GM12878 (cell line): ENCODE measurements at places on chromosomes 5 and 9.
A peak's percentile ranks its signal among the peaks of the same experiment; 100 is the strongest.

DNA sequence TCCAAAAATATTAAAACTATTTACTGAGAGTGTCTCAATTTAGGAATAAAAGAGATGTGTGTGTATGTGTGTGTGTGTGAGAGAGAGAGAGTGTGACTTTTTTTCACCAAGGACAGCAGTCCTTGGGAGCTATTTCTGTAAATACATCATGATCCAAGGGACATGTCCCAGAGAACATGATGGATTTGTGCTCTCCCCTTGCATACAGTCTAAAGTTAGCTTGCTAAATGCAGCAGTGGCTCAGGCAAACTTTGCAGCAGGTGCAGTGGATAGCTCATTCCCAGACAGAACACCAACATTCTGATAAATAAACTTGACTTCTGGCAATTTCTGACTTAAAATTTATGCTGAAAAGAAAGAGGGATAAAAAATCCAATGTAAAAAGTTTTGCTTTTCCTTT is 55.4 kb upstream of the SGCD start:
- H3K4me1 ChIP-seq, result no peaks in the 10 kb centered on the region
- no peak overlapping the region for H3K27ac ChIP-seq

- H3K27me3 ChIP-seq, result no peaks in the 10 kb centered on the region
- H3K4me3 ChIP-seq, result no peak overlapping the region
Measured at GRCh38 chr9:88583901-88584596, 49.1 kb downstream of the NXNL2 start.

- no peak overlapping the region for H3K4me3 ChIP-seq
- DNase-seq, result no peak
- no peaks in the 10 kb centered on the region for H3K27me3 ChIP-seq
- H3K27ac ChIP-seq, result no peak overlapping the region
- H3K36me3 ChIP-seq, result peaks cover 3% of the 10 kb centered on the region; the same call in 1 of the 2 replicates
Measured at GRCh38 chr5:90484540-90484939, 9.9 kb downstream of the POLR3G start.

DNA sequence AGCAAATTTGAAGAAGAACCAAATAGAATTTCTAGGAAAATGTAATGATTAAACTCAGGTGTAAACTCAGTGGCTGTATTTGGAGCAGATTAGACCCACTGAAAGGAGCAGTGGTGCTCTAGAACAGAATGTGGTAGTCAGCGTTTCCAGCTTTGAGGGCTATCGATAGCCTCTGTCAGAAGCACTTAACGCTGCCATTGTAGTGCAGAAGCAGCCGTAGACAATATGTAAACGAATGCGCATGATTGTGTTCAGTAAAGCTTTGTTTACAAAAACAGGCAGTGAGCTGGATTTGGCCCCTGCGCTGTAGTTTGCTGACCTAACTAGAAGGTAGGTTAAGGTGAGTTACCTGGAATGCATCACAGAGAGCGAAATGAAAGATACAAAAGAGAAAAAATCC is 72.0 kb downstream of the FAM78A start:
- H3K27ac ChIP-seq, result no peak overlapping the region
- no peak overlapping the region for H3K4me3 ChIP-seq

DNA sequence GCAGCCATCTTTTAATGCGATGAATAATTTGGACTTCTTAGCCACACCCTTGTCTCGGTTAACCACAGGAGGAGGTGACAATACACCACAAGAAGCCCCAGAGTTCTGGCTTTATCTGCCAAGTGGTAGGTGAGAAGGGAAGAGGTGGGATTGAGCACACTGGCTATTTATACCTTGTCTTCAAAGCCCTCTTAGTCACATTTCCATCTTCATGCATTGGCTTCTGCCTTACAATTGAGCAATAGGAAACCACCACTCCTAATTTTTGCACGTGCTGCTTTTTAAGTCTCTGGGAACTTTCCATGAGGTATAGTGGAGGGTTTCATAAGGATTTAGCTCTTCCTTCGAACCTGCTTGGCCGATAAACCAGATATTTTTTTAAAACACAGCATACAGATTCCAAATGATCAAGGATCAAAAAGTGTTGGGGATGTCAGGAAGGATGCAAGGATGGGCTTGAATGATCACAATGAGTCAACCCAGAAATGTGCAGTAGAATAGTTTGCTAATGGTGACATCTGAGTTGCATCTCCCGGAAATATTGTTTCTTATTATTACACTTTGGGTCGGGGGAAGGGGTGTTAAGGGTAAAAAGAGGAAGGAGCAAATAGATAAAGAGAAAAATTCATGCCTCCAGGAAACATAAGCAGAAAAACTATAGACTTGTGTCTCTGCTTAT is 25.5 kb downstream of the PLAC8L1 start:
- H3K27me3 ChIP-seq, result no peaks in the 10 kb centered on the region
- no peak overlapping the region for H3K27ac ChIP-seq
- H3K4me1 ChIP-seq, result peaks cover 25% of the 10 kb centered on the region

DNA sequence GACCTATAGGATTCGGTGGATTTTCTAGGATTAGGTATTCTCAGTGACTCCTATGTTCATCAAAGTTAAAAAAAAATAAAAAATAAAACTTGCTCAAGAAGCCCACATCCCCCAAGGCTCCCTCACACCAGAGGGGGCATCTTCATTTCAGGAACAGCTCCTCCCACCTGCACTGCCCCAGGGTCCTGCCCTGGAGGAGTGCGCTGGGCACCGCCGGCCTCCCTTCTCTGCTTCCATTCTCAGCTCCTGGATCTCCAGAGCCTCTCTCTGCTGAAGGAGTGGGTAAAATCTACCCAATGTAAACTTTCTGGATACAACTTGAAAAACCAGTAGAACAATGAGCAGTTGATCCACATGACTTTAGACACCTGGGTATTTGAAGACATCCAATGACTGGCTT is 359.8 kb upstream of the IRX4 start:
- no peak overlapping the region for H3K4me3 ChIP-seq
- H3K36me3 ChIP-seq, result no peaks in the 10 kb centered on the region
- H3K27ac ChIP-seq, result no peak overlapping the region

- no peak overlapping the region for H3K27ac ChIP-seq
- no peaks in the 10 kb centered on the region for H3K36me3 ChIP-seq
- H3K27me3 ChIP-seq, result no peaks in the 10 kb centered on the region
- H3K4me3 ChIP-seq, result no peak overlapping the region
- no peak for DNase-seq
Measured at GRCh38 chr5:78705826-78706225, 57.3 kb upstream of the LHFPL2 start.

- peaks cover 13% of the 10 kb centered on the region for H3K36me3 ChIP-seq
- H3K4me3 ChIP-seq, result no peak overlapping the region
- H3K27me3 ChIP-seq, result no peaks in the 10 kb centered on the region
- DNase-seq, result no peak
- H3K27ac ChIP-seq, result no peak overlapping the region
Measured at GRCh38 chr9:120410925-120411501, 169.0 kb downstream of the CDK5RAP2 start.

DNA sequence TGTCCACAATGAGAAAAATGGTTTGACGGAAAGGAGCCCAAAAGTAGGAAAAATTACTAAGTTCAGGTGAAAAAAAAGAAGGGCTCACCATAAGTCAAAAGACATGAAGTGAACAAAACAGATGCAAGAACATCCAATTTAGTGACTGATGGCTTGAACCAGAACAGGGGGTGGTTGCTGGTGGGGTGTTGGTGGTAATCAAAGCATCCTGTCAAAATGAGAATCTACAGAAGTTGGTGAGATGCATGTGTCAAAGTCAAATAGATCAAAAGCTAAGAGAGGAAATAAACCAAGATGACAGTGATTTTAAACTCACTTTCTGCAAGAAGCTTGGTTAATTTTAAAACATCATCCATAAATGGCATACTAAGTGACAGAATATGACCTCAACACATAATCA is 117.4 kb downstream of the MLLT3 start:
- no peak overlapping the region for H3K27ac ChIP-seq
- H3K4me1 ChIP-seq, result 0 out of 2 replicates have a peak, but pooled peaks cover 2% of the 10 kb centered on the region
- no peaks in the 10 kb centered on the region for H3K36me3 ChIP-seq

GRCh38 chr5:65271906-65272305 is 209.8 kb downstream of the ADAMTS6 start:
- DNase-seq, result no peak
- H3K4me3 ChIP-seq, result no peak overlapping the region
- H3K27ac ChIP-seq, result no peak overlapping the region
- H3K36me3 ChIP-seq, result no peaks in the 10 kb centered on the region
- H3K4me1 ChIP-seq, result no peaks in the 10 kb centered on the region

GRCh38 chr9:33159777-33160127 is 7.4 kb downstream of the B4GALT1 start:
- H3K4me1 ChIP-seq, result peaks cover 74% of the 10 kb centered on the region
- H3K36me3 ChIP-seq, result no peaks in the 10 kb centered on the region; the same call in 1 of the 2 replicates
- peak overlapping the region; percentile 92 for H3K27ac ChIP-seq
- peak overlapping the region; percentile 90 for H3K4me3 ChIP-seq
- no peak for DNase-seq
- H3K27me3 ChIP-seq, result no peaks in the 10 kb centered on the region

DNA sequence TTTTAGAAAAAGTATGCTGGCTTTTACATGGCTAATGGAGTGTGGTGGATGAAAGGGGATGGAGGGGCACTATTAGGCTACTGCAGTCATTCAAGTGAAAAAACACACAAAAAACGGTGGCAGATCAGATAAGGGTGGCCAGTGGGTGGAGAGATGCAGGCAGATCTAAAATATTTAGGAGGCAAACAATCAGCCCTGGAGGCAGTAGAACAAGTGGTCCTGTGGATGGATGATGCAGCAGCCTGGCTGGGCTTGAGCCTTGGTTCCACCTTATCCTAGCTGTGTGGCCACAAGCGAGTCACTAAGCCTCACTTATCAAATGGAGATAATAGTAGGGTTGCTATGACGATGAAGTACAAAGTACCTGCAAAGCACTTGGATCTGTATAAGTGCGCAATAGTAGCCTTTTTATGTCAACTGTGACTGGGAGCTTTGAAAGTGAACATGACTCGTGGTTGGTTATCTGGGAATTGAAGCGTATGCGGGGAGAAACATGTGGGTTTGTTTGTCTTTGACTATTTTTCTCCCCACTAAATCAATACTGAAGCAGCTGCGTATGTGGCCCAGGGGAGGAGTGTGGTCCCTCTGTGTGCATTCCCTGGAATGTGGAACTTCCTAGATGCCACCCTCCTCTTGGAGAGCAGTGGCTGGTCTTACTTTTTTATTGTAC is 20.2 kb downstream of the NSG2 start:
- no peaks in the 10 kb centered on the region; the same call in 1 of the 2 replicates for H3K27me3 ChIP-seq
- no peak for DNase-seq

DNA sequence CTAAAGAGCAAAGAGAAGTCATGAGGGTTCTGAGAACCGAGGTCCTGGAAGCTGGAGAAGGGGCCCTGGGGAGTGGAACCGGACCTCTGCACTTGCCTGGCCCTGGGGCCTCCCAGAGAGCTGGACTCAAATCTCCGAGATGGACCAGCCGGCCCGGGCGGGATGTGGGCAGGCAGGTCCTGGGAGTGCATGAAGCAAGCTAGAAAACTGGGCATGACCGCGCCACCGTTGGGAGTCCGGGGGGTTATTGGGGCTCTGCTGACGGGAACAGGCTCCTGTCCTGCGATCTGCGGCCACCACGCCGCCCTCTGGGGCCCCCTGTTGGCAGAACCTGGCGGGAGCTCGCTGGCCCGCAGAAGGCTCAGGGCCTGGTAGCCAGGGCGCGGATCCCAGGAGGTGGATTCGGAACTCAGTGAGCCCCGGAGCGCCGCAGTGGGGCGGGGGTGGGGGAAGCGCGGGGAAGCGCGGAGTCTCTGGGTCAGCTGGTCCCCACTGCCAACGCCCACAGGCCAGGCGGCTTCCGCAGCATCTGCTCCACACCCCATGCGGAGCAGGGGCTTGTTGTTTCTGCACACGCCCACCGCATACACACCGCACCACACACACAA is 150.6 kb downstream of the ERCC6L2 start:
- no peak overlapping the region for H3K27ac ChIP-seq
- DNase-seq, result no peak
- peaks cover 16% of the 10 kb centered on the region for H3K27me3 ChIP-seq
- no peak overlapping the region for H3K4me3 ChIP-seq

GRCh38 chr9:13688990-13689600 is 409.6 kb upstream of the MPDZ start:
- no peak overlapping the region for H3K4me3 ChIP-seq
- H3K27ac ChIP-seq, result no peak overlapping the region
- H3K36me3 ChIP-seq, result no peaks in the 10 kb centered on the region
- H3K4me1 ChIP-seq, result no peaks in the 10 kb centered on the region
- no peak for DNase-seq
- H3K27me3 ChIP-seq, result no peaks in the 10 kb centered on the region

DNA sequence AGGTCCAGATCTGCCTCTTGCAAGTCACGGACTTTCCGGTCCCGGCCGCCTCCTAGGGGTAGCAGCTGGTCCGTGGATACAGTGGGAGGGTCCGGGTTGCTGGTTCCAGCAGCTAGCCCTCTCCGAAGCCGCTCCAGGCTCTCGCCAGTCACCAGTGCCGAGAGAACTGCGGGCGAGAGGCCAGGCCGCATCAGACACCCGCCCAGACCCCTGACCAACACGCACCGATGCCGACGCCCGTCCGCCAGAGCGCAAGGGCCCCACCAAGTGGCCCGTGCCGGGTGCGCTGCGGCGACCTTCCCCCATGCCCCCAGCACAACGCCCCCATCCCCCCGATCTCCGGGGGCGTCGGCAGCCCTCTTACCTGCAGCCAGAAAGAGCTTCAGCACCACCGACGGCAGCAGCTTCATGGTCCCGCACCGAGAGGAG is 470 bp downstream of the HBEGF start:
- peak overlapping the region; percentile 66; the same call in 1 of the 2 replicates for H3K4me3 ChIP-seq
- peaks cover 32% of the 10 kb centered on the region for H3K4me1 ChIP-seq
- no peak overlapping the region for H3K27ac ChIP-seq
